ENCODE measurements at places on chromosomes 12 and 14.

DNA sequence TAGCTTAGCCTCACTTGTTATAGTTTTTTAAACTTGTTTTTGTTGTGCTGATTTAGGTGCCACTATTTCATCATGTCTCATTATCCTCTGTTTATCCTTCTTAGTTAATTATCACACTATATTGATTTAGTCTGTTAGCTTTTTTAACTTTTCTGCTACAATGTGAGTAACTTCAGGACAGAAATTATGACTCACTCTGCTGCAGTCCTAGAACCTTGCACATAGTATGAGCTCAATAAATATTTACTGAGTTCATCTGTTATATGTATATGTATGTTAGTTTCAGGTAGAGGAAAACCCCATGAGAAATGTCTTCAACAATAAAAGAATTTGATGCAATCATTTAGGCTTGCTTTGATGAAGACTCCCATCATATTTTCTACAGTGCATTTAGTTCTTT, 224.3 kb upstream of the NAV3 start:
- no peaks in the 10 kb centered on the region for H3K36me3 ChIP-seq
- H3K4me1 ChIP-seq, result peaks cover 13% of the 10 kb centered on the region
- H3K27me3 ChIP-seq, result no peaks in the 10 kb centered on the region
- DNase-seq, result no peak
- no peak overlapping the region for H3K4me3 ChIP-seq

DNA sequence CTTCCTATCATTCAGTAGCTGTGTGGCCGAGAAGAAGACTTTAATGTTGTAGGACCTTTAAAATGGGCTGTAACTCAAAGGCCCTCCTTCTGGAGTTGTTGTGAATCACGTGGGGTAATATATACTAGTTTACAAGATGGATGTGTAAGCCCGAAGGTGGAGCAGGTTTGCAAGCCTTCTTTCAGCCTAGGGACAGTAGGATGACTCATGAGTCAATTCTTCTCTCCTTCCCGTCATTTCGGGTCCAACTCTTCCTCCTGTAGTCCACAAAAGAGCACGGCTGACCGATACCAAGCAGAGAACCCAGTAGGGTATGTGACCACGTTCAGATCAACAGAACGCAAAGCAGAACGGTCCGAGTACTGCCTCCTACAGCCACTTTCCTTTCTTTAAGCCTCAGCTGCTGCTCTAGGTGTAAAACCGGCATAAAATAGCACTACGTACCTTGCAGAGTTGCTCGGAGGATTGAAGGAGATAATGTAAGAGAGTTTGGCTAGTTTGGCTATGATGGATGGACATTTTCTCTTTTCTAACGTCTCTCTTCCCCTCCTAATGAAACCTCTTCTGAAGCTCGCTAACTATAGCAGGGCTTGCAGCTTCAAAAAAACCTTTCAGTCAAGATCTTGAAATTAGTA, 1.3 kb upstream of the RASSF3 start:
- H3K4me1 ChIP-seq, result peaks cover 11% of the 10 kb centered on the region
- peak; percentile 33 for DNase-seq
- no peaks in the 10 kb centered on the region for H3K36me3 ChIP-seq
- peak overlapping the region; percentile 98 for H3K4me3 ChIP-seq

DNA sequence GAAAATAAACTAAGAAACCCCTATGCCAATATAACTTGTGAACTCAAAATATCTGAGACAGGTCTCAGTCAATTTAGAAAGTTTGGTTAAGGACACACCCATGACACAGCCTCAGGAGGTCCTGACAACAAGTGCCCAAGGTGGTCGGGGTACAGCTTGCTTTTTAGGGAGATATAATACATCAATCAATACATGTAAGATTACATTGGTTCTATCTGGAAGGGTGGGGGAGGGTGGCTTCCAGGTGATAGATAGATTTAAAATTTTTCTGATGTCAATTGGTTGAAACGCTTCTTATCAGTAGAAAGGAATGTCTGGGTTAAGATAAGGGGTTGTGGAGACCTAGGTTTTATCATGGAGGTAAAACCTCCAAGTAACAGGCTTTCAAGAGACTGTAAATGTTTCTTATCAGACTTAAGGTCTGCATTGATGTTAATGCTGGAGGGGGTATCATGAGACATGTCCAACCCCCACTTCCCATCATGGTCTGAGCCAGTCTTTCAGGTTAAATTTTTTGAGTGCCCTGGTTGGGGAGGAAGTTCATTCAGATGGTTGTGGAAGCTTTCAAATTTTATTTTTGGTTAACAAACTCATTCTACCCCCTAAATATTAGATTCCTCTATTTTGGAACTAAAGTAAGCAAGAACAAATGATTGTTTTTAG, 82.0 kb upstream of the RASSF8 start:
- H3K27me3 ChIP-seq, result no peaks in the 10 kb centered on the region
- no peaks in the 10 kb centered on the region for H3K4me1 ChIP-seq
- H3K4me3 ChIP-seq, result no peak overlapping the region
- DNase-seq, result no peak

GRCh38 chr12:95805864-95806671, 15.5 kb upstream of the NTN4 start:
- H3K27me3 ChIP-seq, result no peaks in the 10 kb centered on the region
- H3K4me3 ChIP-seq, result no peak overlapping the region
- no peak for DNase-seq
- no peaks in the 10 kb centered on the region for H3K36me3 ChIP-seq
- no peak overlapping the region for H3K27ac ChIP-seq
- H3K4me1 ChIP-seq, result no peaks in the 10 kb centered on the region

- H3K27ac ChIP-seq, result no peak overlapping the region
- H3K4me3 ChIP-seq, result no peak overlapping the region
- H3K4me1 ChIP-seq, result peaks cover 27% of the 10 kb centered on the region
- peaks cover 17% of the 10 kb centered on the region for H3K27me3 ChIP-seq
- H3K36me3 ChIP-seq, result no peaks in the 10 kb centered on the region
Observed at GRCh38 chr14:55123101-55123500, 6.0 kb upstream of the LGALS3 start.

DNA sequence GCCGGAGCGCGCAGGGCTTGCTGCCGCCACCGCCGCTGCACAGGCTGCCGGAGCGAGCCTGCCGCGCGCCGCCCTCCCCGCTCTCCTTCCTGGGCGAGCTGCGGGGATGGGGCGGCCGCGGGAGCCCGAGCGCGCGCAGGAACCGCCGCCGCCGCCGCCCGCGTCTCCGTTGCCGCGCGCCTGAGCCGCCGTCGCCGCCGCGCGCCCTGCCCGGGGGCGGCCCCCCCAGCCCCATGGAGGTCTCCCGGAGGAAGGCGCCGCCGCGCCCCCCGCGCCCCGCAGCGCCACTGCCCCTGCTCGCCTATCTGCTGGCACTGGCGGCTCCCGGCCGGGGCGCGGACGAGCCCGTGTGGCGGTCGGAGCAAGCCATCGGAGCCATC, 352 bp downstream of the PLXNC1 start:
- peak; percentile 81 for DNase-seq
- H3K36me3 ChIP-seq, result no peaks in the 10 kb centered on the region
- H3K4me1 ChIP-seq, result peaks cover 10% of the 10 kb centered on the region
- H3K4me3 ChIP-seq, result peak overlapping the region; percentile 79
- H3K27me3 ChIP-seq, result peaks cover 75% of the 10 kb centered on the region

GRCh38 chr14:103056322-103057027, 874 bp downstream of the CDC42BPB start:
- H3K27me3 ChIP-seq, result no peaks in the 10 kb centered on the region
- H3K27ac ChIP-seq, result peak overlapping the region; percentile 23
- no peaks in the 10 kb centered on the region for H3K36me3 ChIP-seq

Data from neural progenitor cell (in vitro differentiated cells).